NCI-H2081 (cell line): ENCODE measurements at places on chromosomes 13 and 19.

GRCh38 chr13:77056382-77056781 is 29.4 kb upstream of the FBXL3 start:
- no peak for DNase-seq

GRCh38 chr19:7515645-7516151 is at the start of gene ZNF358:
ZNF358 (plus strand) TSS chr19:7516103; CDS start chr19:7519243, 3,140 bp downstream.
- peak; percentile 67 for DNase-seq

GRCh38 chr13:46662690-46663089 is 109.7 kb downstream of the LRCH1 start:
- no peak for DNase-seq

GRCh38 chr19:47435196-47435595 is 15.9 kb upstream of the MEIS3 start:
- no peak for DNase-seq

- DNase-seq: no peak
Measured at GRCh38 chr13:40127476-40127875, 472.0 kb downstream of the COG6 start.

DNA sequence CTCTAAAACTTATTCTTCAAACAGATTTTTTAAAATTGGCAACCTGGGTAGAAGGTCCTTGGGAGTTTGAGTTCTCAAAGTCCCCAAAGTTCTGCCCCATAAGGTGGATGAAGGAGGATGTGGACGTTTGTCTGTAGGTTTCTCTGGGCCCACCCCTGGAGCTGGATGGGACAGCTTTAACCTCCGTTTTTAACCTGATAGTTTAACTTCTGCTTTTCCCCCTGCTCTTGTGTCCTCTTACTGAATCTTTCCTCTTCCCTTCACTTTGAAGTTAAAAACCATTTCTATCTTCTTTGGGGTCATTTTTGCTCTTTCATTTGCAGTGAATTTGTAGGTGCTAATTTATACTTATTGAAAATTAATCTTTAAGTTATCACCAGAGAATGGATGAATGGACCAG is 79.1 kb downstream of the ESD start:
- no peak for DNase-seq

GRCh38 chr13:112943309-112944125 is 25.5 kb upstream of the MCF2L start:
- peak; percentile 54 for DNase-seq

DNA sequence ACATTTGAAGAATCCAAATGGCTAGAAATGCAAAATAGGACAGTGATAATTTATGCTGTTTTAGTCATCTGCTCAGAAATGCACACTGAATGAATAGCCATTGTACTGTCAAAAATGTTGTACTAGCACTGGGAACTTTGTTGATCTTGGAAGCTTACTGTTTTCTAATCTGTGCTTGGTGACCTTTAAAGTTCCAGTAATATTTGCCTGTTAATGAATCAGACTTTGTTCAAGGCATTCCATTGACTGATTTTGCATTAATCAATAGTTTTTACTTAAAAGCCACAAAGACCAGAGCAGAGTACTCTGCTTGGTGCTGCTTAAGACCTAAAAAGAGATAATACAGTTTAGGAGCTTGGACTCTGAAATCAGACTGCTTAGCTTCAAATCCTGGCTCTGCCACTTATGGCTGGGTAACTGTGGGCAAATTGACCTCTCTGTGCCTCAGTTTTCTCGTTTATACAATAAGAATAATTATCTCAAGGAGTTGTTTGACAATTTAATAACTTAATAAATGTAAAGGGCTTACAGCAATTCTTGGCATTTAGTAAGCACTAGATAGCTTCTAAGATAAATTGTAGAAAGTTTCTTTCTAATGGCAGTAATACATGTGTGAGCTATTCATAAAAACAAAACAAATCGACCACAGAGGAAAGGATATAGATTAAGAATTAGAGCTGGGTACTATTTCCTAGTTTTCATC is 4.6 kb upstream of the SLAIN1 start:
- no peak for DNase-seq

DNA sequence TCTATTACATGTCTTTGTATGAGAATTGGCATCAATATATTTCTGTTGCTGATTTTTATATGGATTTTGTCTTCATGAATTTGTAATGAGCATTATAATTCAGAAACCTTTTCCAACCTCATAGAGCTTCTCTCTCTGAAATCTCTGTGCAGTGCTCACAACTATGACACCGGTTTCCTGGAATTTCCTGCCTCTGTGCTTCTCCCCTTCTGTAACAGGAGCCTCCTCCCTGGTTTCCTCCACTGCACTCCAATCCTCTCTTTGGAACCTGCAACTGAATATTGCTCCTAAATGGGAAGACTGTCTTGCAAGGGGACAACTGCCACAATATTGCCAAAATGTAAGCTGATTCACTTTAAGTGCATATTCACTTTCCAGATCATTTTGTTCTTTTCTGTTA is 1147.9 kb downstream of the UQCRFS1 start:
- no peak for DNase-seq

GRCh38 chr13:32126278-32126677 is 94.7 kb downstream of the FRY start:
- no peak for DNase-seq

GRCh38 chr13:99434258-99434788 is 66.9 kb upstream of the TM9SF2 start:
- DNase-seq: no peak

DNA sequence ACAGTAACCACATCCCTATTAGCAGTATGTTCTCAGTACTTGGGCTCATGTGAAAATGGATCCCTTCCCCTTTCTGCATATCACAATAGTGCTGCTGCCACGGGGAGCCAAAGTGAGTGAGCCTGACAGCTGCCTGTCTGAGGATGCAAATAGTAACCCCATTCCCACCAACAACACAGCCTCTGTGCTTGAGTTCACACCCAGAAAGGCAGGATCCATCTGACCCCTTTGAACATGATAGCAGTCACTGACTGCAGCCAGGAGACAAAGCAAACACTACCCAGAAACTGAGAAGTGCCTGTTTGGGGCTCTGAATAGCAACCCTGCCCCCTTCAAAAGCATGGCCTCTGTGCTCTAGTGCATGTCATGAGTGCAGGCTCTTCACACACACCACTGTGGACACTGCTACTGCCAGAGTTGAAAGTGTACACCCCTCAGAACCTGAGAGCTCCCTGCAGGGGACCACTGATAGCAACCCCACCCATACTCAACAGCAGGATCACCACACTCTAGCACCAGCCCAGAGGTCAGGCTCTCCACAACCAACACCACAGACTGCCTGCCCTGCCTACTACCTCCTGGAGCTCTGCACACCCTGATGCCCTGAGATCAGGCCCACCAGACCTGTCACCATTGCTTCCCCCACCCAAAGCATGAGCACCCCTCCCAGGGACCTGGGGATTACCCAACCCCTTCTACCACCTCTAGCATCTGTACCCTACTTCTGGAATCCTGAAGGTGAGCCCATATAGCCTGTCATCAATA is 1563.5 kb upstream of the PRR20A start:
- no peak for DNase-seq

- no peak for DNase-seq
Measured at GRCh38 chr19:41112728-41113290, 1.4 kb upstream of the CYP2F1 start.

DNA sequence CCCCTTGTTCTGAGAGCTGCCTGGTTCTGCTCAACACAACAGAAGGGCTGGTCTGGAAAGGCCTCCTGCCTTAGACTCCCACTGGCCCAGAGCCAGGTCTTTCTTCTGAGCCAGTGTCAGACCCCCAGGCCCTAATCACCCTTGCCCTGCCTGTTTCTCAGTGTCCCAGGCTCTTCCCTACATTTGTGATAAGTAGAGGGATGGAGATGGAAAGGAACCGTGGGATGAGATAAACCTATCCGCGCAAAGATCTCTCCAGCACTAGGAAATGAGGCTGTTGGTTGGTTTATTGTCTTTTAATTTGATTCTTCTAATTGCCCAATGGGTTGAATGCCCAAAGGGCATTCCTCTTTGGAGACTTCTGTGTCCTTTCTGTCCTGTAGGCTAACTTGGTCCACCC is 470.0 kb downstream of the TSHZ3 start:
- DNase-seq: no peak

GRCh38 chr13:34356686-34357434 is 538.9 kb downstream of the RFC3 start:
- no peak for DNase-seq

- no peak for DNase-seq
Measured at GRCh38 chr19:15758379-15758778, 20.6 kb downstream of the OR10H3 start.

GRCh38 chr13:58979851-58980250 is 1183.9 kb downstream of the DIAPH3 start:
- no peak for DNase-seq
